ENCODE measurements at places on chromosomes 5 and 9.

GRCh38 chr5:78215565-78215964 is 78.9 kb downstream of the AP3B1 start:
- no peak for DNase-seq

DNA sequence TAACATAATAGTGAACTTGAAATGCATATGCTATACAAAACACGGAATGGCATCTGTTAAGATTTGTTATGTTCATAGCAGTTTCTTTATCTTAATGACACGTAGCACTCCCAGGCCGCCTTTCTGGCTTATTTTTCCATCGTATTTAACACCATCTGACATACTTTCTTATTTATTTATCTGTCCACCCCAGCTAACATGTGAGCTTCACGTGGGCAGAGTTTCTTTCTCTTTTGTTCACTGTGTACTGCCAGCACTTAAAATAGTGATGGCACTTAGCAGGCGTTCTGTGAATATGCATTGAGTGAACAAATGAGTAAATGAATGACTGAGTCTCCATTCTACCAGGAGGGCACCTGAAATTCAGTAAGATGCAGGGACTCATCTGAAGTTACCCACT is 29.4 kb upstream of the SYNPO start:
- DNase-seq: no peak

GRCh38 chr5:133456933-133457402 is 155.4 kb downstream of the FSTL4 start:
- no peak for DNase-seq

GRCh38 chr9:73839471-73839870 is 657.7 kb upstream of the RORB start:
- no peak for DNase-seq

GRCh38 chr5:159049844-159050315 is 49.8 kb downstream of the EBF1 start:
- no peak for DNase-seq

DNA sequence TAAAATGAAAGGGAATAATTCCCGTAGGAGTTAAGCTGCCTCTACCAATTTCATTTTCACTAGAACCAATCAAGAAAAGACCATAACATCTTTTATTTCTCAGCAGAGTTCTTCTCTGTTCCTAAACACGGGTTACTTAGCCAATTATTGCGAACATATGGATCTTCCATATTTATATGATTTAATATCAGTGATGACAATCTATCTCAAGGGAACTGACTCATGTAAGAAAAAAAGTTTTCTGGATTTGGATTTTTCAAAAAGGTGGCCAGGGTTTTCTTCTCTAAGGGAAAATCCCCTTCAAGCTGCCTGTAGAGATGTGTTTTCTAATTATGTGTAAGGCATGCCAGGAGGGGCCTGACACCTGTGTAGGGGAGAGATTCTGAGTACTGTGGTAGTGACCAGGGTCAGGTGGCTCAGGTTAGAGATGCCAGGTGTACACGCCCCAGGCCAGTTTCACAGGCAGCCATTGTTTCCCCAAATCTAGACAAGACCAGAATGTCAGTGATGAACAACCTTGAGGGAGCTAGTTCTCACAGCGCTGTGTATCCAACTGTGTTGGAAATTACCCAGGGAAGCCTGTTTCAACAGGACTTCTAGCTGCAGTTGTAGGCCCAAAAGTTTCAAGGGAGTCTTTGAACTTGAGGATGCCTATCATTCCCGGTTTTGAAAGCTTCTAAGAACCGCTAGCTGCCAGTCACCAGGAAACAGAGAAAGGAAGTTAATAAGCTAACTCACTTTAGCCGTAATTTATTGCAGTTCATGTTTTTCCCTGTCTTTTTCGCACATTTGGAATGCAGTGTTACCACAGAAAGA is 572.5 kb upstream of the RGMB start:
- no peak for DNase-seq

DNA sequence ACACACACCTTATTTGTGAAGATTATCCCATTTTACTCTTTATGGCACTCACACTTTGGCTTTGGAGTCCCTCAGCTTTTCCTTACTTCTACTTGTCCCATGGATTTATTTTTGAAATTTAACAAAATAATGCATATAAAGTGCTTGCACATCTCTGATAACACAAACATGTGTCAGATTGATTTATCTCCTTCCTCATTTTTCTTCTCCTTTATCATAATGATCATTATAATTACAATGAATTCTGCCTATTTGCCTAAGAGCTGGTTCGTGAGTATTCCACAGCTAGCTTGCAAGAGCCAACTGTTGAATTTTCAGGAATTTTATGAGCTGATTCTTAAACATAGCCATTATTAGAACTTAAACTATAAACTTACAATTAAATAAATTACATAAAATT is 347.7 kb downstream of the CHSY3 start:
- DNase-seq: no peak

- no peak for DNase-seq
These were observed 53.7 kb downstream of the RICTOR start for GRCh38 chr5:39020458-39020857.

- no peak for DNase-seq
These were observed 676.3 kb upstream of the GRAMD2B start for GRCh38 chr5:125746917-125747316.

- DNase-seq: no peak
These were observed 210.8 kb downstream of the FGF10 start for GRCh38 chr5:44178414-44178813.

DNA sequence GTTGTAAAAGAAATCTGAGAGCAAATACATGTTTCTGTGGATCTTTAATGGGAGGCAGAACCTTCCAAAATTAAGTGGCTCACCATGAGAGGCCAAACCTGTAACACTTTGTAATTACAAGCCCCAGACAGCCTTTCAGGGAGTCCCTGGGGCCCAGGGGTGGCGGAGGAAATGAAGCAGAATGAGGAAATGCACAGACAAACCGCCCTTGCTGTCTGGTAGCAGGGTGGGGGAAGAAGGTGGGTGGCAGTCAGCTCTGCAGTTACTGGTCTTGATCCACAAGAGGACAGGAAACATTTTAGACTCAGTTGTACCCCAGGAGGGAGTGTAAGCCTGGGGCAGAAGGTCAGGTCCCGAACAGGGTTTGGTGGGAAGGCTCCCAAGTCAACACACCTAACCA is 6.5 kb downstream of the ARL14EPL start:
- DNase-seq: no peak

GRCh38 chr9:109203761-109204360 is 36.8 kb upstream of the FRRS1L start:
- DNase-seq: no peak

GRCh38 chr5:3833566-3833965 is 237.9 kb downstream of the IRX1 start:
- DNase-seq: no peak
